ENCODE measurements at places on chromosomes 5 and 9. TPM values are rescaled to one million over a fixed set of nuclear protein-coding genes. Genes with fewer than 3 reads are reported as not detected.

Gene FAM81B
- total RNA-seq: not detected

Gene GABRP
- not detected for total RNA-seq

DNA sequence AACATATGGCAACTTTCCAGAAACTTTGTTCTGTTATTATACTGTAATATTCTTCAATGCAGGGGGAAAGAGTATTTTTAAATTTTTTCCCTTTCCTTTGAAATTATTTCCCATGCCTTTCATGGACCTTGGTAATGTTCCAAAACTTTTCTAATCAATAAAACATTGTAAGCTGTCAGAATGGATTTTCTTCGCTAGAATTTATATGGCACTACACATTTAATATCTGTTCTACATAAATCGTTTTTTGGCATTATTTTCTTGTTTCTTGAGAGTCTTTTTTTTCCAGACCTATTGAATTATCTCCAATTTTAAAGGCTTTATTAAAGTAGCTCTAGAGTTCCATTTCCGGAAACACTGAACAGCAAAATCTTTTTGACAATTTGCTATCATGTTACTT is 249.0 kb downstream of the TMEM167A start:
- no peaks in the 10 kb centered on the region for H3K4me1 ChIP-seq
- no peak overlapping the region for H3K4me3 ChIP-seq

- no peaks in the 10 kb centered on the region for H3K4me1 ChIP-seq
- H3K4me3 ChIP-seq: no peak overlapping the region
- no peak for DNase-seq
- no peaks in the 10 kb centered on the region for H3K36me3 ChIP-seq
- H3K27me3 ChIP-seq: peaks cover 3% of the 10 kb centered on the region
- no peak overlapping the region for H3K27ac ChIP-seq
Observed at GRCh38 chr9:135525241-135526088, 4.2 kb downstream of the LCN1 start.

Gene GAS1
- total RNA-seq: 0.12 TPM

DNA sequence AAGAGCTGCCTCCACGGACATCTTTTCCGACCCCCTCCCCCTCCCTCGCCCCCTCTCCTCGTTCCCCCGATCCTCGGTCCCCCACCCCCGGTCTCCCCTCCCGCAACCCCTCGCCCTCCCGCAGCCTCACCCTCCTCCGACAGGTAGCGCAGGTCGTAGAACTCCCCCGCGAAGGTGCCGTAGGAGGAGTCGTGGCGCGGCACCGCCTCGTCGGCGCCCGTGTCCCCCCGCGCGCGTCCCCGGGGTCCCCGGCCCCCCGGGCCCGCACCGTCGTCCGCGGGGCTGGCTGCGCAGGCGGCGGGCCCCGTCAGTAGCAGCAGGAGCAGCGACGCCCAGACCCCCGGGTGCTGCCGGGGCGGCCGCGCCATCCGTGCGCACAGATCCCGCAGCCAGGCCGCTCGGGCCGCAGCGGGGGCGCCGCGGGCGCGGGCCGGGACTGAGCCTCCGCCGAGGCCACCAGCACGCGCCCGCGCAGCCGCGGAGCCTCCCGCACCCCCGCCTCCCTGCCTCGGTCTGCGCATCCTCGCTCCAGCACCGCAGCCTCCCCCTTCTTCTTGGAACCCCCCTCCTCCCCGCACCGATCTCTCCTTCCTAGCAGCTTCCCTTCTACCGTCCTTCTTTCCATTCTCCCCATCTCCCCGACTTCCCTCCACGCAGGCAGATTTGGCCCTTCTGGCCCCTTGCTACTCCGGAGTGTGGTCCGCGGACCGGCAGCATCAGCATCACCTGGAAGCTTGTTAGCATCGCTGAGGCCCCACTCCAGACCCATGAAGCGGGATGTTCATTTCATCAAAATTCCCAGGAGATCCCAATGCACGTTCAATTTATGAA is at the start of gene FRRS1L:
FRRS1L (minus strand) TSS at position 479 of the 831 bp plus-strand sequence; CDS start at position 368, 111 bp downstream.
- no peaks in the 10 kb centered on the region for H3K36me3 ChIP-seq
- H3K27ac ChIP-seq: no peak within 1 kb of the TSS
- H3K27me3 ChIP-seq: peaks cover 64% of the 10 kb centered on the region
- H3K4me3 ChIP-seq: peak within 1 kb of the TSS; percentile 55

DNA sequence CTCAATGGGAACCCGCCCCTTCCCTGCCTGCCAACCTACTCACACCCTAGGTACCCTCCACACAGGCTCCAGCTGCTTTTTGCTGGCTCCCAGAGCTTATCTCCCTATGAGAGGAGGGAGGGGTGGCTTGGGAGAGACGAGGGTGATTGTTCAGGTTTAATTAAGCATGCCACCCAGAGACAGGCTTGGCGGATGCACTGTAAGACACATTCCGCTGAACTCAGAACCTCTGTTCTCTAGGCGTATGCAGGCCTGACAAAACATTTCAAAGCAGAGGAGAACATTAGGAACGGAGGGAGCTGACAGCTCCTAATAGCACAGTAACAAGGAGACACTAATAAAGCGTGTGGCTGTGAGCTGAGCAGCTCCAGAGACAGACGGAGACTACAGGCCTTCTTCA is 80.1 kb downstream of the TRIM32 start:
- no peak overlapping the region for H3K27ac ChIP-seq
- no peaks in the 10 kb centered on the region for H3K36me3 ChIP-seq
- H3K27me3 ChIP-seq: no peaks in the 10 kb centered on the region
- H3K4me3 ChIP-seq: no peak overlapping the region
- no peaks in the 10 kb centered on the region for H3K4me1 ChIP-seq

GRCh38 chr5:80799041-80799440 is 144.3 kb upstream of the DHFR start:
- H3K36me3 ChIP-seq: peaks cover 11% of the 10 kb centered on the region
- H3K27me3 ChIP-seq: no peaks in the 10 kb centered on the region
- H3K27ac ChIP-seq: no peak overlapping the region
- H3K4me1 ChIP-seq: no peaks in the 10 kb centered on the region
- DNase-seq: no peak

DNA sequence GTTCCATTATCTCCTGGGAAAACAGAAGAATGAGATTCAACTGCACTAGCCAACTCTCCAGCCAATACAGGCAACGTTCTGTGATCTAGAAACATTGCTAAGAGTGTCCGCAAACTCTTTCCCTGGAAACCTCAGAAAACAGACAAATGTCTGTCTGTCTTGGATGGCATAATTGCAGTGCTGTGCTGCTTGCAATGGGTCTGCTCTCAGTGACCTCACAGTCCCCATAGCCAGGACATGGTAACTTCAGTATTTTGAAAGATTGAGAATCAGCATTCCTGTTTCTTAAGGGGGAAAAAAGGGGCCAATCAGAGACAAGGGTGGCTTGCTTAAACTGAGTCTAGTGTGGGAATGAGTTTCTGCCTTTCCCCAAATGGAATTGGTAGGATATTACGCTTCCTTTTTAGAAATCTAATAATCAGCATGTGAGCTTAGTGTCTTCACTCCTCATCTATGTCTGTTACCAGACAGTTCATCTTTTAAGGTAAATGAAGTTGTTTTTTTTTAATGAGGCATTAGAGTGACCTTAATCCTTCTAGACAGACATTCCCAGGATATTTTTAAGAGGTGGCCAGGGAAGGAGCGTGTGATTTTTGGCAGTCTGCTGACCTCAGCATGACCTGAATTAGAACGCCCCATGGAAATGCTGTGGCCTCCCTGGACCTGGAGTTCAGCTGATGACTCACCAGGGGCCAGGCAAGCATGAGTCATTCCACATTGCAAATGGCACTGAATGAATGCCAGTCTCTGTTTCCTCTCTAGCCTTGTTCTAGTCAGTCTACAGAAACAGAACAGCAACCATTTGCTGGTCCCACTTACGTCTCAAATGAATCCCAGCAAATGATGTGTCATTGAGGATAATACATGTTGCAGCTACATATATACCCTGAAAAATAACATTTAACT is 210.2 kb upstream of the ACTBL2 start:
- H3K4me1 ChIP-seq: peaks cover 7% of the 10 kb centered on the region
- peaks cover 11% of the 10 kb centered on the region for H3K27me3 ChIP-seq
- no peak overlapping the region for H3K27ac ChIP-seq
- no peak overlapping the region for H3K4me3 ChIP-seq
- H3K36me3 ChIP-seq: no peaks in the 10 kb centered on the region
- peak; percentile 21 for DNase-seq

DNA sequence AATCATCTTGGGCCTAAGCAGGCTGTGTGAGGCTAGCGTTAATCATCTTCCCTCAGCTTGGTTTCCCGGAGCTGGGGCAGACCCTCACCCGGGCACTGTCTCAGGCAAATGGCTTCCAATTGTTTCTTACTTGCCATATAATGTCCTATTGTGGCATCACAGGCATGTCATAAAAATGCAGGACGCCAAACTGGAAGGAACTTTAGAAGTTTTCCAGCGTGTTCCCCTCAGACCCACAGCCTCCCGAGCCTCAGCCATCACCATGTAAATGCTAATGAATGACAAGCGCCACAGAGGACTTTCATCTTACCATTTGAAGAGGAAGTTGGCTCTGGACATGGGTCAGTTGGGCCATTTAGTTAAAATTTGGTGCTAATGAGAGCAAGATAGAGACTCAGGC is 143.0 kb upstream of the IRX1 start:
- no peak overlapping the region for H3K4me3 ChIP-seq
- H3K27me3 ChIP-seq: no peaks in the 10 kb centered on the region
- H3K36me3 ChIP-seq: peaks cover 2% of the 10 kb centered on the region
- no peaks in the 10 kb centered on the region for H3K4me1 ChIP-seq
- DNase-seq: no peak

GRCh38 chr5:155983954-155984353 is 343.0 kb upstream of the SGCD start:
- DNase-seq: no peak
- H3K4me1 ChIP-seq: no peaks in the 10 kb centered on the region
- no peaks in the 10 kb centered on the region for H3K36me3 ChIP-seq
- no peaks in the 10 kb centered on the region for H3K27me3 ChIP-seq
- H3K27ac ChIP-seq: no peak overlapping the region

- peaks cover 22% of the 10 kb centered on the region for H3K27me3 ChIP-seq
- DNase-seq: no peak
- no peak overlapping the region for H3K27ac ChIP-seq
- H3K36me3 ChIP-seq: no peaks in the 10 kb centered on the region
Observed at GRCh38 chr5:141765896-141766551, 84.0 kb upstream of the ARAP3 start.

Gene C9
- total RNA-seq: not detected

Gene SNAPC4
- total RNA-seq: 10.9 TPM

DNA sequence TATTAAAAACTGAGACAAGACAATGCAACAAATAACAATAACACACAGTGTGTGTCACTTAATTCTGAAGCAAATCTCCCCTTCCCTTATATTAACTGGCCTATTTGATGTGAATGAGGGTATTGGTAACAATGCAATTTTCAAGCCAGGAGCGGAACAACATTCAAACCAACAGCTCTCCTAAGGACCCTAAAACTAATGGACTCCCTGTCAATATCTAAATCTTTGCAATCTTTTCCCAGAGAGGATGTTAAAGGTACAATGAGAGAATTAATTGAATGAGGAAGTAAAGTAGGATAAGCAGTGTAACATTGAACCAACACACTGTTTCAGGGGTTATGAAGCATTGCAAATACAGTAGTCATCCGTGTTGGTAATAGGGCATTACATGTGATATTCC is 311.7 kb downstream of the HTR1A start:
- no peaks in the 10 kb centered on the region for H3K36me3 ChIP-seq
- H3K4me3 ChIP-seq: no peak overlapping the region
- no peak for DNase-seq
- no peak overlapping the region for H3K27ac ChIP-seq
- no peaks in the 10 kb centered on the region for H3K4me1 ChIP-seq
- H3K27me3 ChIP-seq: no peaks in the 10 kb centered on the region

Gene FBXL7
- not detected for total RNA-seq

GRCh38 chr5:157266286-157267007 is 524 bp downstream of the CYFIP2 start:
- H3K4me1 ChIP-seq: peaks cover 75% of the 10 kb centered on the region
- DNase-seq: peak; percentile 74
- H3K27ac ChIP-seq: peak overlapping the region; percentile 1
- no peaks in the 10 kb centered on the region for H3K27me3 ChIP-seq

DNA sequence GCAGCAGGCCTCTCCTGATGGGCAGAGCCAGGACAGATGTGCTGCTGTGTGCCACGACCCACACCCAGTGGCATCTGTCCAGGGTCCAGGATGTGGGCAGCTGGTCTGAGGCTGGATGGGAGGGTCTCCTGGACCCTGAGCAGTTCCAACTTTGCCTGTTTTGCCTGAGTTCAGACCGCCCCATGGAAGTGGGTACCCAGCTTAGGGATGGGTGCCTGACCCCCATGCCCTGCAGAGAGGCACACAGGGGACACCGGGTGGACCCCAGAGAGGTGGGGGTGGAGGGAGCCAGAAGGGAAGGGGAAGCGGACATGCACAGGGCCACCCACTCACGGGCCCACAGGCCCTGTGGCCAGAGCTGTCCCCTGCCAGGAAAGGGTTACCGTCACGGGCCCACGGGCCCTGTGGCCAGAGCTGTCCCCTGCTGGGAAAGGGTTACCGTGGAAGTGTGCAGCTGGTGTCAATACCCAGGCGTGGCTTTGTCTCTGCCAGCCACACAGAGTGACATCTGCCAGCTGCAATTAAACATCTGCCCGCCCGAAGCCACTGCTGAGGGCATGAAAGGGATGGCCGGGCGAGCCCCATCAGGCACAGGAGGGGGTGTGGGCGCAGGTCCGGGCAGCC is 50.0 kb downstream of the NACC2 start:
- H3K27ac ChIP-seq: no peak overlapping the region
- H3K27me3 ChIP-seq: no peaks in the 10 kb centered on the region
- no peaks in the 10 kb centered on the region for H3K4me1 ChIP-seq
- no peak for DNase-seq
- H3K36me3 ChIP-seq: peaks cover 2% of the 10 kb centered on the region
- no peak overlapping the region for H3K4me3 ChIP-seq

Gene FAM78A
- 42.3 TPM for total RNA-seq

DNA sequence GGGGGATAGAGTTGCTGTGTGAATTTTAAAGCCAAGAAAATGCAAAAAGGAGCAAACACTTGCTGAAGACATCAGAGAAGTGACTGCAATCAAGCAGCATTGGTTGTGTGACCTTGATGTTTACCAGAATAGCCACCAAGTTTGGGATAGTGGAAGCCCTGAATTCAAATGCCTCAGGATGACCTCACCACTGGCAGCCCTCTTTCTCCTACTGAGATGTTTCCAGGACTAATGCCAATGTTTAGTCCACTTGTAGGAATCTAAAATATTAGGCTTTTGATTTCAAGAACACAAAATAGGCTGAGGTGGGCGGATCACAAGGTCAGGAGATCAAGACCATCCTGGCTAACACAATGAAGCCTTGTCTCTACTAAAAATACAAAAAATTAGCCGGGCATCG is 112.2 kb upstream of the NUDT12 start:
- H3K36me3 ChIP-seq: no peaks in the 10 kb centered on the region
- H3K27me3 ChIP-seq: no peaks in the 10 kb centered on the region
- H3K27ac ChIP-seq: no peak overlapping the region
- H3K4me3 ChIP-seq: no peak overlapping the region
- no peaks in the 10 kb centered on the region for H3K4me1 ChIP-seq

- DNase-seq: no peak
- no peak overlapping the region for H3K4me3 ChIP-seq
- peaks cover 81% of the 10 kb centered on the region for H3K27me3 ChIP-seq
- H3K4me1 ChIP-seq: no peaks in the 10 kb centered on the region
- H3K27ac ChIP-seq: no peak overlapping the region
- no peaks in the 10 kb centered on the region for H3K36me3 ChIP-seq
Observed at GRCh38 chr5:138705007-138705406, 48.2 kb upstream of the CTNNA1 start.

- H3K27me3 ChIP-seq: no peaks in the 10 kb centered on the region
- H3K27ac ChIP-seq: no peak overlapping the region
- H3K4me1 ChIP-seq: no peaks in the 10 kb centered on the region
- no peak overlapping the region for H3K4me3 ChIP-seq
- no peaks in the 10 kb centered on the region for H3K36me3 ChIP-seq
Observed at GRCh38 chr9:83355729-83356151, 182.5 kb downstream of the FRMD3 start.

GRCh38 chr9:69421908-69422801 is 97.1 kb downstream of the ENTREP1 start:
- H3K27ac ChIP-seq: no peak overlapping the region
- H3K36me3 ChIP-seq: no peaks in the 10 kb centered on the region
- peaks cover 6% of the 10 kb centered on the region for H3K4me1 ChIP-seq
- H3K27me3 ChIP-seq: peaks cover 15% of the 10 kb centered on the region

Data from activated T-cell treated with anti-CD3 and anti-CD28 coated beads, Interleukin-2, amount 50 U/mL, for 72 hours (primary cell).